ENCODE measurements at places on chromosomes 5 and 9.

DNA sequence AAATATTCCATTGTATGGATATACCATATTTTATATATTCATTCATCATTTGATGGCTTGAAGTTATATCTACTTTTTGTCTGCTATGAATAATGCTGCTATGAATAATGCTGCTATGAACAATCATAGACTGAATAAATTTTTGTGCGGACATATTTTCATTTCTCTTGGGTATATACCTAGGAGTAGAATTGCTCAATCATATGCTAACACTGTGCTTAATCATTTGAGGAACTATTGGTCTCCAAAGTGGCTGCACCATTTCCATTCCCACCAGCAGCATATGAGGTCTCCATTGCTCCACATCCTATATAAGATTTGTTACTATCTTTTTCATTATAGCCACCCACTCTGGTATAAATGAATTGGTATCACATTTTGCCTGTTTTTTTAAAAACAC, 18.3 kb upstream of the TEK start:
- no peak for DNase-seq

GRCh38 chr5:107408564-107408963, 262.2 kb downstream of the EFNA5 start:
- DNase-seq: no peak

DNA sequence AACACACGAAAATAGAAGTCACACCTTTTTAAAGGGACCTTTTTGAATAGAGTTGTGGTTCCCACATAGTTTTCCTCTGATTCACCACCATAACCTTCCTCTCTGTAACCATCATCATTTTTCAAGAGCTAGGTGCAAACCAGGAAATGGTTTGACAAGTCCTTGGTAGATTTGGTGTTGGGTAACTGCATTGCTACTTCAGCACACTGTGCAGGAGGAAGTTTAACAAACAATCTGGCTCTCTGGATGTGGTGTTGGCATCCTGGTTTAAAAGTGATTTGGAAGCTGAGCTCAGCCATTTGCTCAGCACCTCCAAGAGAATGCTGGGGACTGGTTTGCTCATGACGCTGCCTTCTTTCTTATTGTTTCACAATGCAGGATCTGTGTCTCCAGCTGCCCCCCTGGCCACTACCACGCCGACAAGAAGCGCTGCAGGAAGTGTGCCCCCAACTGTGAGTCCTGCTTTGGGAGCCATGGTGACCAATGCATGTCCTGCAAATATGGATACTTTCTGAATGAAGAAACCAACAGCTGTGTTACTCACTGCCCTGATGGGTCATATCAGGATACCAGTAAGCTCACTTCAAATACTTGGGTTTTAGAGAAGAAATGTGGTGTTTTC, 213.1 kb downstream of the RFK start:
- no peak for DNase-seq

DNA sequence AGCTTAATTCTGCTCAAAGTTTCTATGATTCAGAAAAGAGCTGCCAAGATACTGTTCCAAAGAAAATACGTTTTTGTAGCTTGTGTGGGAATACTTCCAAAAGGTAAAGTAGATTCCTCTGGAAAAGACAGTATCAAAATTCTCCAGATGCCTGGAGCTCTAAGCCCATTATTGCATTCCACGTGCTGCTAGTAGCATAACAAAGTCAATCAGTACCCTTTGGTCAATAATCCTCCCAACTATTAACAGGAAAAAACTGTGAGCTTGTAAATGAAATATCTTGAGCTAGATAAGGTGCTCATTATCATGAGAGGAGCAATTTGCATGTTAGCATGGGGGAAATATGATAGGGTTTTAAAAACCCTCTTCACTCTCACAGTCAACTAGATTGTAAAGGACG, 229.5 kb upstream of the TYRP1 start:
- DNase-seq: no peak

GRCh38 chr5:26763215-26763614, 275.2 kb downstream of the CDH9 start:
- DNase-seq: no peak

GRCh38 chr5:153613144-153613543, 122.7 kb downstream of the GRIA1 start:
- no peak for DNase-seq

DNA sequence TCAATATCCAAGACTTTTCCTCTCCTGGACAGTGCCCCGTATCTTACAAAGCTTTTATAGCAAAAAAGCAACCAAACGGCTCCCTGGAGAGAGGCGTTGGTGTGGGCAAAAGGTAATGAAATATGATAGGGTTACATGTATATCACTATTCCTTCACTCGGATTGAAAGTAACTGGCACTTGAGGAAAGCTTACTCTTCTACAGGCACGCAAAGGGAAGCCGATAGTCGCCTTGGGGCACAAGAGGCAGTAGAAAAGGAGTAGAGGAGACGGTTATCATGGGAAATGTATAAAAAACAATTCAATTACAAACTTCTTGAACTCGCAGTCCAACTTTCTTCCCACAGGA, 1.1 kb downstream of the DIAPH1 start:
- DNase-seq: no peak

GRCh38 chr5:43017428-43017815, 22.7 kb downstream of the ANXA2R start:
- DNase-seq: no peak

DNA sequence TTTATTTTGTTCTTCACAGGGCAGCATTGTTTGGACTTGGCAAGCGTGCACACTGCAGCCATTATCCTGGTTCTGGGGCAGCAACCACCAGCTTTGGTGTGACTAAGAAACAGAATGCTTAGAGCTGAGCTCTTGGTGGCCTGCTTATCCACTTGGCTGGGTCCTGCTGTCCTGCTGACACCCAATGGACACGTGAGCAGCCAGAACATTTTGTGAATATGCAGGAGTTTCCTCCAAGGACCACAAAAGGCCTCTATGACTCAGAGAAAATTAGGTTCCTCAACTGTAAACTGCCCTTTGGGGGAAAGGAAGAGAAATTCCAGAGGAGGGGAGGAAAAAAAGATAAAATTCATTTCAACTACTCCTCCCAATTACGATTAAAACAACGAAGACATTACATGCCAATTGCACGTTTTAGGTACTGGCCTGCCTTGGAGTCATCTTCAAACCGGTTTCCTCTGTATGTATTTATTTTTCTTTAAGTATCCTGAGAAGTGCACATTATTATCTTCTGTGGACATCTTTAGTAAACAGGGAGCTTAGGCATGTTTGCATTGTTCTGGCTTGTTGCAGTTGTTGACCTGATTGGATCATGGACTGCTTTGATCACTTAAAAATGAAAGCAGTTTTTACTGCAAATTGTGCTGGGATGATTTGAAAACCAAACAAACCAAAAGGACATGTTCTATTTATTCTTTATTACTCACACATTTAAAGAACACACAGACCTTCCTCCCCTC, 82.3 kb upstream of the TLE4 start:
- DNase-seq: no peak

- no peak for DNase-seq
Measured at GRCh38 chr9:3842839-3843238, 317.0 kb upstream of the RFX3 start.

- DNase-seq: no peak
Measured at GRCh38 chr9:90107726-90108655, 503.2 kb downstream of the GADD45G start.

- DNase-seq: no peak
Measured at GRCh38 chr9:12697719-12698118, 4.5 kb downstream of the TYRP1 start.

- DNase-seq: no peak
Measured at GRCh38 chr5:31763424-31763823, 124.5 kb downstream of the PDZD2 start.

DNA sequence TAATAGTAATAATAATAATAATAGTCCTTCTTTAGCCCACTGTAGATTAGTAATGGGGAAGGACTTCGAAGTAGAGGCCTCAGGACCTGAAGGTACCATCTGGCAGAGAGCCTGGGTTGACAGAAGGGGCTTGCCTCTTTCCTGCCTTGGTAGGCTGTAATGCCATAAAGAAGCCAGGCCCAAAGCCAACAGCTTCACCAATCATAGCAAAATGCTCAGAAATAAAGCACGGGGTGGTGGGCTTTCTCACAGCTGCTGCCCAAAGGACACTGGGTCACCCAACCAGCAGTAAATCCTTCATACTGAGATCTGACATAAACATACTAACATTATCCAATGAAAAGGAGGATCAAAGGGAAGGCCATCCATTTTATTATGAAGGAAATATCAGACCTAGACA, 70.7 kb downstream of the SUSD1 start:
- DNase-seq: no peak

- DNase-seq: no peak
Measured at GRCh38 chr9:115250621-115251032, 132.7 kb upstream of the TNC start.

GRCh38 chr9:10045598-10045997, 567.2 kb downstream of the PTPRD start:
- DNase-seq: no peak

DNA sequence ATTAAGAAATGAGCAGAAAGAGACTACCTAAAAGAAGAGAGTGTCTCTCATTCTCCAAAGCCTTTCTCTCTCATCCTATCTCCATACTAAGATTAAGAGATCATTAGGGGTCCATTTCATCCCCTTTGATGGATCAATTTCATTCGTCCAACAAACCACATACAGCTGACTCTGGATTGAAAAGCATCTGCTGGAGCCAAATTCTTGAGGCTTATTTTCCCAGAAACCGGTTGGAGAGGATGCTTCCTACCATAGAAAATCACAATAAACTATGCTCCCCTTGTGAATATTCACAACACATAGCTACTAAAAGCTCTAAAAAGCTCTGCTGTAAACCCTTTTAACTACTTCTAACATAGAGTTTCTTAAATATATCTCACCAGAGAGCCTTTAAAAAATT, 755.0 kb upstream of the ZNF608 start:
- DNase-seq: no peak

DNA sequence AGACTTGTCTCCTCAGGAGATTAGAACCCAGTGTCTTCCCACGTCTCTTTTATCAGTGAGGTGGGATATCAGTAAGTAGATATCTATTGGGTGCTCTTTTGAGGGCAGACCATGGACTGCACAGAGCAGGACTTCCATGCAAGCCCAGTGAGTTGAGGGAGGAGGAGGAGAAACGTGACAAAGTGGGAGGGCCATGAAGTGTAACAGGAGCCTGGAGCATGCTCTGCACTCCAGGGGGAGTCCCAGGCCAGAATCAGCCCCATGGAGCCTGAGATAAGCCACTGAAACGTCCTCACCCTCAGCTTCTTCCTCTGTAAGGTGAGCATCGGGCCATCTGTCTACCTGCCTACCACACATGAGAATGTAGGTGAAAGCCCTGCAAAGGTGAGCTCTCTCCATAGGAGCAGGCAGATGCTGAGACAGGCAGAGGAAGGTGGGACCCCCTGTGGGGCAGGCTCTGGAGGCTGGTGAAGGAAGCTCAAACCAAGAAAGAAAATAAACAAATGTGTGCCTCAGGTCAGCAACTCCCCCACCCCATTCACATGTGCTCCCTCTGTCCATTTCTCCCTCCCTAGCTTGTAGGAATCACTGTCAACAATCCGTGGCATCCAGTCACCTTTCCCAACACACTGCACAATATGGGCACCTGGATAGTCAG, 87.4 kb downstream of the NRG2 start:
- no peak for DNase-seq

- DNase-seq: no peak
Measured at GRCh38 chr5:110094548-110094947, 404.8 kb downstream of the MAN2A1 start.

DNA sequence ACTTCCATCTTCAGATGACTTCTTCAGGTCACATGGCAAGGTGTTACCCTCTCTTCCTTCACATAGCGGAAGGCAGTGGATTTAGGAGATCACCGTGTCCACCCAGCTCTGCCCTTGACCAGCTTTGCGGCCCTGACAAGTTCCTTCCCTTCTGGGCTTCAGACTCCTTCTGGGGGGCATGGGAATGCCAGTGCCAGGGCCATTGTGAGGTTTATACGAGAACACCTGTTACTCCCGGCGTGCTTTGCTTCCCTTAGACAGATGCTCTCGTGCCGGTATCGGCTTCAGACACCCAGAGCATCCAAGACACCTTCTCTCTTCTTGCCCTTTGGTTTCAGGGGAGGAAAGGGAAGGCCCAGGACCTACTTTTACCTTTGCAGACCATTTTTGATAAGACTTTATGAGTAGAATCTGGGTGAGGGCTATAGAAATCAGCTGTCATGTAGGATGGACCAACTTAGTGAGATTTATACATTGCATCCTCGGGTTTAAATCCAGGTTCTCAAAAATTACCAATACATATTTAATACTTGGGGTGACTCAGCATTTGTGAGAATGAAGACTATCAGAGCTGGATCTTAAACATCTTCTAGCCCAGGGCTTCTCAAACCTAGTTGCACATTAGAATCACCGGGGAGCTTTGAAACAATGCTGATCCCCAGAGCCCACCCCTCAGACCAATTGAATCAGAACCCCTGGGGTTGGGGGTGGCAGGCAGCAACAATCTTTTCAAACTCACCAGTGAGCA, 138.2 kb downstream of the MVB12B start:
- DNase-seq: no peak

DNA sequence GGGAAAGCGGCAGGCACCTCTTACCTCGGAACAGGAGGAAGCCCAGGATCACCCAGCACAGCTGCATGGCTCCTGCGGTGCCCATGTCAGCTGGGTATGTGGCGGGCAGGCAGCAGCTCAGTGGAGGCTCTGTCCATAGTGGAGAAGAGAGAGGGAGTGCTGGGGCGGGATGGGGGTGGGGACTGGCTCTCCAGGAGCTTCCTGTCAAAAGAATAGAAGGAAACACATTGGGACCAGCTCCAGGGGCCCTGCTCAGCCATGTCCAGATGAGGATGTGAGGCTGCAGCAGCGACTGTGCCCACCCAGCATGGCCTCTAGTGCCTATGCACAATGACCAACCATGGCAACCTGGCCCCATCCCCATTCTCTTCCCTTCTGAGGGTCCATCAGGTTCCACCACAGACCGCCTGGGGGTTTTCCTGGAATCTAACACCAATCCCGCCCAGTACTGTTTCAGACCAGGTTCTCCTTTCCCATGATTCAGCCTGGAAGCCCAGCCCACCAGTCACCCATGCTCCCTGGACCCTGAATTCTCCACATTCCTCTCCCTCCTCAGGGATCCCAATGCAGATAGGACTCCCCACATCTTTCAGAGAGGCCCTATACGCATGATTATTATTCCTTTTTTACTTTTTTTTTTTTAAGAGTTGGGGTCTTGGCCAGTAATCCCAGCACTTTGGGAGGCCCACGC, at the start of gene ECSCR:
Gene ECSCR, minus strand, starts transcription at position 158 of the 691 bp plus-strand sequence. Its CDS starts 73 bp downstream, at position 85.
- DNase-seq: no peak

DNA sequence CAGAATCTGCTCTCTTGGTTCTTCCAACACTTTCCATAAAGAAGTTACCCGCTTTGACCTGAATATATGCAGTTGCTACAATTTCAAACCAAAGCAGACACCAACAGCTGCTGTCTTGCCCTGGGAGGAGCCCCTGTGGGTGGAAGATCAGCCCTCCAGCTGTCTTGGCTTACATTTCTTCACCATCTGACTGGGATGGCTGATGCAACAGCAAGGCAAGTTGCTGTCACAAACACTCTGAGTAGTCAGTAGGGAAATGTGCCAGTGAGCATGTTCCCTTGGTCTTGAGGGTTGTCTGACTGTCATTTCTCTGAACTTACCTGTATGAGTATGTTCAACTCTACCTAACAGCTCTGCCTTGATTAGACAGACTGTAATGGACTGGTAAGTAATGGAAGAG, 152.9 kb downstream of the SGCD start:
- no peak for DNase-seq

- no peak for DNase-seq
Measured at GRCh38 chr9:94018628-94019027, 63.5 kb upstream of the BARX1 start.

- no peak for DNase-seq
Measured at GRCh38 chr9:87610200-87611155, 112.8 kb downstream of the DAPK1 start.

GRCh38 chr9:110244616-110245015, 11.7 kb downstream of the TXN start:
- no peak for DNase-seq

- DNase-seq: no peak
Measured at GRCh38 chr9:95363051-95363841, 45.7 kb upstream of the FANCC start.

All from stimulated activated CD8-positive, alpha-beta memory T cell treated with anti-CD3 and anti-CD28 coated beads, Interleukin-15, amount 100 ng/mL, for 24 hours (primary cell).